ENCODE measurements at places on chromosomes 16 and 17.

DNA sequence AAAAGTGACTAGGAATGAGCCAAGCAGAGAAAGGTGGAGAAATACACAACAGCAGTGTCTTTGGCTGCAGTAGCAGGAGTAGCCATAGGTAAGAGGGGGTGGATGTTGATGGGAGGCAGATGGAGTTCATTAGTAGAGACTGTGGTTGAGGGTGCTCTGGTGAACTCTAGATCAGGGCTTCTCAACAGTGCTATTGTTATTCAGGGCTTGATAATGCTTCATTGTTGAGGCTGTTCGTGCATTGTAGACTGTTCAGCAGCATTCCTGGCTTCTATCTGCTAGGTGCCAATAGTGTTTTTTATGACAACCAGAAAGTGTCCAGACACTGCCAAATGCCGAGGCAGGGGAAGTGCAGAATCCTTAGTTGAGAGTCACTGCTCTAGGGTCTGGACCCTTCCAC lies 3.6 kb downstream of the ALKBH5 start:
- no peak for DNase-seq

DNA sequence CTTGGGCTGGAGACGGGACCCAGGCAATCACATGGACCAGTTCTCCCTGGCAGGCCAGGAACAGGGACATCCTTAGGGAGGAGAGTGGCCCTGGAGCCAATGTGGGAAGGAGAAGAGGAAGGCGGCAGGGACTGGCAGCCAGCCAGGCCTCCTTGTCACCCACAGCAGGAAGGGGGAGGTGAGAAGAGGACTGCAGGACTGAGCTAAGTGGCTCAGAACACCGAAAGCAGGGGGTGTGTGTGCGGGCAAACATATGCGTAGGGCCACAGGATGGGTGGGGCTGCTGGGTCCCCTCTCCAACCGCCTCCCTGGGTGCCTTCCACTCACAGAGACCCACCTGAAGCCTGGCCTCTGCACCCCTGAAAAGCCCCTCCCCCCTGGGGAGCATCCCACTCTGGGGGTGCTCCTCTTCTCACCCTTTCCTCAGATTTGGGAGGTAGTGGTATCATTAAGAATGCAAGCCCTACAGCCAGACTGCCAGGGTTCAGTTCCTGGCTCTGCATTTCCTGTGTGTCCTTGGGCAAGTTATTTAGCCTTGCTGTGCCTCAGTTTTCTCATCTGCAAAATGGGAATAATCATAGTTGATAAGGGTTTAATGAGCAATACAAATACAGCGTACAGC lies 8.1 kb downstream of the PNMT start:
- peak; percentile 75 for DNase-seq

- DNase-seq, result no peak
Observed at GRCh38 chr17:45313996-45314740, 2.7 kb downstream of the MAP3K14 start.

DNA sequence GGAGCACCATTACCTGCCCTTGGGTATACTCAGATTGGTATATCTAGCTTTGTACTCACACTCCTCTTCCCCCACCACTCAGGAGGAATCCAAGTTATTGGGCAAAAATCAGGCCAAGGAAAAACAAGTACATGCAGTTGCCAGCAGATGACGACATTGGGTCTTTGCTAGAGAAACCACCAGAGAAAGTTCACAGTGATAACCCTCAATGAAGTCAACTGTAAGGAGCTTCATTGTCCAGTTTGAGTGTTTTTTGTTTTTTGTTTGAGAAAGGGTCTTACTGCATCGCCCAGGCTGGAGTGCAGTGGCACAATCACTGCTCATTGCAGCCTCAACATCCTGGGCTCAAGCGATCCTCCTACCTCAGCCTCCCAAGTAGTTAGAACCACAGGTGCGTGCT lies 34.6 kb upstream of the TOX3 start:
- DNase-seq, result no peak

DNA sequence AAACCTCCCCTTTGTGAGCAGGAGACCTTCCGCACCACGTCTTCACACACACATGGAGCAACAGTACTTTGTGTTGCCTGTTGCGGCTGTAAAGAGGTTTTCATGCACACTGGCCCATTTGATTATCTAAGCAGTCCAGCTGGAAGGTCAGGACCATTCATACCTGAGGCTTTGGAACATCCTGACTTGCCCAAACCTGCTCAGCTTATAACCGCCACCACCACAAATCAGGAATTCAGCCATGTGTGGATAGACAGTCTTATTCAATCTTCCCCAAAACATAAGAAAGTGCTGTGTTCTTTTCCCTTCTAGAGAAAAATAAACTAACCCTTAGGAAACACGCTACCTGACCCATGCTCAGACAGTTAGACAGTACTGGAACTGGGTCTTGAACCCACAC lies 81.6 kb upstream of the XYLT1 start:
- DNase-seq, result no peak

DNA sequence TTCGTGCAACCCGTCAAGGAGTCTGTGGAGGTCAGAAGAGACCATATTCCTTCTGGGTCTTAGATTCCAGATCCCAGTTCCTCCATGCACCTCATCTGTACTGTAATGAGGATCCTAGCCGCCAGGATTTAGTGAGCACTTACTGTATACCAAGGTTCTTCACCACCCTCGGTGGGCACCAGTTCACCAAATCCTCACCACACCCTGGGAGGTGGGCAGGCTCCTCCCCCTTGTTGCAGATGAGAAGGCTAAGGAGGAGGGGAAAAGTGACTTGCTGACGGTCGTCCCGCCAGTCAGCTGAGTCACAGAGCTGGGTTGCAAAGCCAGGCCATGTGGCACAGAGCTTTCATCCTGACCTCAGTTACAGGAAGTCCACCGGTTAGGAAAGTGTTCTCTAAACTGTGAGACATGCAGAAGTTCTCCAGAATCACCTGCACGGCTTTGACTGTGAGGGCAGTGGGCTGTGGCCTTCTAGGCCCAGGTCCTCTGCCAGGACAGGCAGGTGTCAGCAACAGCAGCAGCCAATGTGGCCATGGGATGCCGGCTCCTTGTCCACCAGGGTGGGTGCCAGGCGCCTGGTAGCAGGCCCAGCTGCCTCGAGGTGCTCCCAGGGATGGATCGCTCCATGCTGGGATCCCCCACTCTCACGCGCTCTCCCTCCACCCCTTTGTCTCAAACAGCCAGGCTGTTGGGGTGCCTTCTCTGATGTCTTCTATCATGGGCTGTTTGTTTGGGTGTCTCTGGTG lies 240.3 kb upstream of the GSE1 start:
- no peak for DNase-seq

- no peak for DNase-seq
Observed at GRCh38 chr16:2952679-2953078, 11.4 kb upstream of the KREMEN2 start.

GRCh38 chr16:77437859-77438258 lies 3.0 kb upstream of the ADAMTS18 start:
- no peak for DNase-seq

DNA sequence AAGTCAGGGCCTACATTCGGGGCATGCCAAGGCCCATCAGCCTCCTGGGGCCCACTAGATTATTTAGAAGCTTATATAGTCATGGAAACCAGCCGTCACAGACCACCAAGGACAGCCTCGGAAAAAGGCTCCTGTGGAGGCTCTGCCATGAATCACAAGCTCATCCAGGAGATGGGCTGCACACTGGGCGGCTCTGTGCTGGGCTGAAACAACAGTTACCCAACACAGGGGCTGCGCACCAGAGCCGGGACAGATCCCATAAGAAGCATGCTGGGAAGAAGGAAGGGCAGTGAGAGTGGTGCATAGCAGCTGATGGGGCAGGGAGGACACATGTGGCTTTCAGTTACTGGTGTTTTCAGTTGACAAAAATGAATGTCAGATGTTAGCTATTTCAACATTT lies 67.7 kb upstream of the GSG1L start:
- DNase-seq, result no peak

DNA sequence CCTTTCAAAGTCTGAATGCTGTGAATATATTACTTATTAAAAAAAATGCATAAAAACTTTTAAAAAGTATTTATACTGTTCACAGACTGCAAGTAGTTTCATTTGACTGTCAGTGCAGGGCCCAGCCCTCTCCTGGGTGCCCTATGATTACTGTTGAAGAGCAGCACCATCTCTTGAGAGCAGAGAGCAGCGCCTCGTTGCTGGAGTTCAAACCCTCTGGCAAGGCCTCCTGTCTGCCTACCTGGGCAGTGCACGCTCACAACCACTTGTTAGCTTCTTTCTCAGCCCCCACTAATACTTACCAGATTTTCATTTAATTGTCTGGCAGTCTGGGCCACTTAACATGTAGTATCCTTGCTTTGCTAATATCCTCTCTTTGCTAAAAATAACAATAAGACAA lies 233.4 kb downstream of the PHKB start:
- no peak for DNase-seq
